Neural crest cell (in vitro differentiated cells): ENCODE measurements at places on chromosomes 16 and 17. TPM values are rescaled to one million over a fixed set of nuclear protein-coding genes. Genes with fewer than 3 reads are reported as not detected.

Gene SDK2
- 31.2 and 31.5 TPM in 2 replicates for total RNA-seq

Gene RAMP2
- total RNA-seq = 6.5 and 7.9 TPM in 2 replicates

Gene HSD11B2
- 3.8 and 4.7 TPM in 2 replicates for total RNA-seq

Gene CACNG3
- total RNA-seq = not detected in 2 replicates

DNA sequence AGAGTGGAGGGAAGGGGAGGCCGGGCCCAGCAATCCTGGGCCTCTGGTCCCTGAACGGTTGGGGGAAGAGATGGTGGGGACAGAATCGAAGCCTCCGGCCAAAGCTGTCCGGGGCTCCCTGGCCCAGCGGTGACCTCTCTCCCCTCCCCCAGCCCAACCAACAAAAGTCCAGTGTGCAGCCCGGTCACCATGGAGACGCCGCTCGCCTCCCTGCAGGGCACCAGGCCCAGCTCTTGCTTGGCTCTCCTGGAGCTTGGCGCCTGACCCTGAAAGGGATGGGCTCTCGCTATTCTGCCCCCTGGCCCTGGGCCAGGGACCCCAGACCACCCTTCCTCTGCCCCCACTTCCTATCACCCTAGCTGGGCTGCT lies 1.3 kb downstream of the METRN start:
- H3K36me3 ChIP-seq = no peaks in the 10 kb centered on the region
- peaks cover 17% of the 10 kb centered on the region for H3K27me3 ChIP-seq
- peak overlapping the region; percentile 95 for H3K4me3 ChIP-seq

DNA sequence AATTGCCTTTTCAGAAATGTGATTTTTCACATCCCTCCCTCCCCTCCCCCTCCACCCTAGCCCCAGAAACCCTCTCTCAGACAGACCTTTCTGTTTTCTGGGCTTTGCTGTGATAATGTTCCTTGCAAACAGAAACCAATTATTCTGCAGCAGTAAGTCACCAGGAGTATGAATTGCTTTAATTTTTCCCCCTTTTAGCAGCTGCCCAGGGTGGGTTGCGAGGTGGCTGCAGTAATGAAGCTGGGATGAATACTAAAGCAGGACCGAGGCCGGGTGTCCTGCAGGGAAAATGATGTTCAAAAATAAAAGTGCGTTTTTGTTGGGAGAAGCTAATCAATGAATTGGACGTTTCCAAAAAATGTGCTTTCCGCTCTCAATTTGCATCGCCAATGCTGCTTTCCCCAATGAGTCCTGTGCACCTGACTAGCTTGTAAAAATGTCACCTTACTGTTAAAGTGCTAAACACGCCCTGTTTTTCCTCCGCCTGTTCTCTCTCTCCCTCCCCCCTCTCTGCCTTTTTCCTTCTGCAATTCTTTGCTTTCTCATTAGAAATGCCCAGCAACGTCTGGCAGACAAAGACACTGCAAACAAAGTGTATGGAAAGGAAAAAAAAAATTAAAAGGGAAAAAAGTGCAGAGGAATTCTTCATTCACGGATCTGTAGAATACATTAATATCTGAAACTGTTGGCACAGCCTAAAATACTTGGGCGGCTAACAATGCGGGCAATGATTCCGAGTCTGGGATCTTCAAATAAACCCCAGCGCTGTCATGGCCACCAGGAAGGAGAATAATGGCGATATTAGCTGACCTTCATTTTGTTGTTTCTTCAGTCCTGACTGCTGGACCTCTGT lies 244.1 kb downstream of the STX8 start:
- peaks cover 53% of the 10 kb centered on the region for H3K4me1 ChIP-seq
- no peak for DNase-seq
- peak overlapping the region; percentile 79 for H3K4me3 ChIP-seq
- H3K36me3 ChIP-seq = peaks cover 13% of the 10 kb centered on the region
- H3K27ac ChIP-seq = peak overlapping the region; percentile 97
- no peaks in the 10 kb centered on the region for H3K27me3 ChIP-seq

DNA sequence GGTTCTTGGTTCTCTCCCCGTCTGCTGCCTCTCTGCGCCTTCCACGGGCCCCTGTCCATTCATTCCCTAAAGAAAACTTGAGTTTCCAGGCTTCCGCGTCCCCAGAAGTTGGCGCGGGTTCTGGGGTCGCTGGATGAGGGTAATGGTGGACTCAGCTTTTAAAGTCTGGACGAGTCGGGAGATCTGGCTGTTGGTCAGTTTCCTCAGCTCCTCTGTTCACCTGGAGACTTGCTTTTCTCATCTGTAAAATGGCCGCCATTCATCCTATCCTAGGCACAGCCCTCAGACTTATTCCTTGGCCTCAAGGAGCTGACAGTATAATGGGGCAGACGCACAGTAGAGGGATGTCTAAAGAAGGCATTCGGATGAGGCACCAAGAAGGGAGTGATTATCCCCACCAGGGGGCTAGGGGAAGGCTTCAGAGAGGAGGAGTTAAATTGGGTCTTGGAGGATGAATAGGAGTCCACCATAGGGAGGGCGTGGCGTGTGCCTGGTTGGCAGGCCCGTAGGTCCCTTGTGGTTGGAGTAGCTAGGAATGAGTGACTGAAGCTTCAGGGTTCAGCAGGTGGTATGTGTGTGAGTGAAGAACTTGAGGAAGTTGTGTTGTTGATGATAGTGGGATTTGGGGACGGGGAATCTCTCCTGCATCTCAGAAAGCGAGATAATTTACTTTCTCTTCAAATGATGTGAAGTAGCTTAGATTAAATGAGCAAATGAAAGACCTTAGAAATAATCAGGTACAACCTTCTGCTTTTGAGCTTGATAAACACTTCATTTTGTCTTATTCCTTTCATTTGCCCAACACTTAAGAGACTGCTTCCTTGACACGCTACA lies 652 bp downstream of the VPS35L start:
- peaks cover 25% of the 10 kb centered on the region for H3K4me1 ChIP-seq
- DNase-seq = peak; percentile 49
- no peaks in the 10 kb centered on the region for H3K27me3 ChIP-seq
- H3K36me3 ChIP-seq = peaks cover 3% of the 10 kb centered on the region

- H3K36me3 ChIP-seq = peaks cover 2% of the 10 kb centered on the region
- peak overlapping the region; percentile 67 for H3K27ac ChIP-seq
- H3K4me3 ChIP-seq = no peak overlapping the region
- no peaks in the 10 kb centered on the region for H3K4me1 ChIP-seq
Observed at GRCh38 chr17:18122990-18123753, 14.6 kb downstream of the MYO15A start.

GRCh38 chr17:59637611-59638310 lies 18.1 kb downstream of the CLTC start:
- H3K4me1 ChIP-seq = peaks cover 15% of the 10 kb centered on the region
- no peaks in the 10 kb centered on the region for H3K27me3 ChIP-seq
- no peak for DNase-seq
- no peaks in the 10 kb centered on the region for H3K36me3 ChIP-seq

DNA sequence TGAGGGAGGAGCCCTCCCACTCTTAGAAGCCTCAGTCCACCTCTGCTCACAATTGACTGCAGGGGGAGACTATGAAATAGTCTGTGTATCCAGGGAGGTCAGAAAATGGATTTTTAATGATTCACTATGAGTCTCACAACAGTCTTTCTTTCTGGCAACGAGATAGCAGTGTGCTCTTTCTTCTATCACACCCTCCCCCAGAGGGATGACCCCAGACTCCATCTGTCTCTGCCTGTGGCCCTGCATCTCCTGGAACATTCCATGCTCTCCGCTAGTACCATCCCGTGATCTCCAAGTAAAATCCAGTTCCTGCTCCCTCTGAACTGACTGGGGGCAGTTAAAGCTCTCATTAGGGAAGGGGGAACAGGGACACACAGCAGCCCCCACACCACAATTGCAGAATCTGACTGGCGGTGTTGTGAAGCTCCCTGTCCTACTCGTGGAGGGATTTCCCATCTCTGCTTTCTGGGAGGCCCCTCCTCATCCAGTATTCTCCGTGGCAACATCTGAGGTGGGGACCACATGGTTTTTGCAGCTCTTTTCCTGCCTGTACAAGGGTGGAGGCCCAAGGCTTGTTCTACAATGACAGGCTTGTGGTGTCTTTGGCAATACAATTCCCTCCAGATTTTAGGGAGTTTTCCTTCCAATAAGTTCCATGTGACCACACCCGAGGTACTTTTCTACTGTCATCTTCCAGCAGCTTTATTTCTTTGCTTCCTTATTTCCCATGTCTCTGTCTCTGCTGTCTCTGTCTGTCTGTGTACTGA lies 19.4 kb downstream of the NATD1 start:
- no peaks in the 10 kb centered on the region for H3K36me3 ChIP-seq
- H3K27ac ChIP-seq = no peak overlapping the region
- H3K4me3 ChIP-seq = no peak overlapping the region
- H3K27me3 ChIP-seq = no peaks in the 10 kb centered on the region

DNA sequence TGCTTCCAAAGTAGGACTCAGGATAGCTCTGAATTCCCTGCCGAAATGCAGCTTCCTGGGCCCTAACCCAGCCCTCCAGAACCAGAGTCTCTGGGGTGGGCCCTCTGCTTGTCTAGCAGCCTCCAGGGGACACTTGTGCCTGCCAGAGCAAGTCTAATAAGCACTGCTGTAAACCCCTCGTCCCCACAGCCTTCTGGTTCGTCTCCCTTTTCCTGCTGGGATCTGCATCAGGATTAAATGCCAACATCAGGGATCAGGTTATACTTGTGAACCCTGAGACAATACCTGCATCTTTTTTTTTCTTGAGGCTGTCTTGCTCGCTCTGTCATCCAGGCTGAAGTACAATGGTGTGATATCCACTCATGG lies 282.0 kb downstream of the SEC14L1 start:
- H3K27me3 ChIP-seq = no peaks in the 10 kb centered on the region
- no peak for DNase-seq
- no peak overlapping the region for H3K4me3 ChIP-seq
- H3K27ac ChIP-seq = no peak overlapping the region
- peaks cover 66% of the 10 kb centered on the region for H3K4me1 ChIP-seq

DNA sequence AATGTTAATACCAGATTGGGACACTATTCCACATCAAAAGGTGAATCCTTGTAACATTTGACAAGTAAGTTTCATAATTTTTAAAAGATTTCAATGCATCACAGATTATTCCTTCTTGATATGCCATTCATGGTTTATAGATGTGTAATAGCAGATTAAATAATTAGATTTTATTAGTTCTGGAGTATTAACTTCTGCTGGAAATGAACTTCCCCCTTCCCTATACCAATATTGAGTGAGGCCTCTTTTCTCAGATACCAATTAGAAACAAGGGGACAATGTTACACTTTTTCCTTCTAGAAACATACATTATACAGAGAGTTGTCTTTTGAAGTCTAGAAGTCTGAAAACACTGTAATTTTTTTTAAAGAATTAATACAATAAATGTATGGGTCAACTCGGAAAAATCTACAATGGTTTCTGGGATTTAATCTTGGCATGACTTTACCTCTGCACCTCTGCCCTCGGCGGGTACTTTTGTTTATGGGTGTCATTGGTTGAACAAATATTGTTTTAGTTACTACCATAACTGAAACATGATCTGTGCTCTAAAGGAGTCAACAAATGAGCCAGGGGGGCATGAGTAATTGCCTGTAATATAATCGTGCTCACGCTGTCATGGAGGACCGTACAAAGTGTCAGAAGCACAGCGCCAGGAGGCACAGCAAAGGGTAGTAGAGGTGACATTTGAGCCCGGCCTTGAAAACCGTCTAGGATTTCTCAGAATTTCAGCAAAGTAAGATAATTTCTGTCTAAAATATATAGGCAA lies 8.2 kb downstream of the LRRC37B start:
- H3K27ac ChIP-seq = no peak overlapping the region
- no peaks in the 10 kb centered on the region for H3K27me3 ChIP-seq
- H3K4me3 ChIP-seq = no peak overlapping the region
- peaks cover 21% of the 10 kb centered on the region for H3K4me1 ChIP-seq

DNA sequence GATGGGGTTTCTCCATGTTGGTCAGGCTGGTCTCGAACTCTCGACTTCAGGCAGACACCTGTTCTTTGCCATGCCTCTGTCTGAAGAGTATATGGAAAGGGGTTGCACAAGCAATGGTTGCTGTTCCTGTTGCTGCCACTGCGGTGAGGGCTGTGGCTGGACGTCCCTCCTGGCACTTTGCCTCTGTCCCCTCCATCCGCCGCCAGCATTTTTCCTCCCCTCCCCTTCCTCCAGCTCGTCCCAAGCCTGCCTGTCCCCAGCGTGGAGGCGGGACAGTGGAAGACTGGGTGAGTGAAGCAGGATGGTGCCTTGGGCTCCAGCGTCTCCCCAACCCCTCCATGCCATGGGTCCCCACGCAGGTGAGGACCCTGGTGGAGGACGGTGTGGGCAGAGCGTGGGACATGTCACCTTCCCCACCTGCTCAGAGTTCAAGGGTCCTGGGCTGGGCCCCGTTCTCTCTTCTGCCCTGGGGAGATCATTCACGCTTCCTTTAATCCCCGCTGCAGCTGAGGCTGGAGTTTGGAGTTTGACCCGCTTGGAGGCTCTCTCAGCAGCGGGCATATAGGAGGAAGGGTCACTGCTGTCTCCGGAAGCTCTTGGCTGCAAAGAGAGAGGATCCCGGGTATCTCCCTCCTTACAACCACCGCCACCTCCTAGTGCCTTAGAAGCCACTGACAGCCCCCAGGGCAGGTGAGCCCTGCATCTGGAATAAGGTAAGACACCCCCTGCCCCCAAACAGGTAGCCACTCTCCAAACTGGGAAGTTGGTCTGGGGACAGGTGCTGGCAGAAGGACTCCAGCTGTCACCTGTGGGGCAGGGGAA lies at the start of gene SLC5A11:
TSS of gene SLC5A11 (plus strand) at position 238 of the 822 bp plus-strand sequence. CDS start 12,681 bp downstream, outside the sequence.
- no peak for DNase-seq
- H3K4me1 ChIP-seq = no peaks in the 10 kb centered on the region
- H3K27me3 ChIP-seq = peaks cover 5% of the 10 kb centered on the region
- H3K4me3 ChIP-seq = no peak within 1 kb of the TSS
- no peak within 1 kb of the TSS for H3K27ac ChIP-seq

GRCh38 chr17:76506408-76507345 lies 5.5 kb upstream of the RHBDF2 start:
- H3K4me1 ChIP-seq = peaks cover 2% of the 10 kb centered on the region
- no peak overlapping the region for H3K4me3 ChIP-seq
- H3K27ac ChIP-seq = no peak overlapping the region
- H3K27me3 ChIP-seq = peaks cover 34% of the 10 kb centered on the region
- H3K36me3 ChIP-seq = no peaks in the 10 kb centered on the region

- no peak overlapping the region for H3K4me3 ChIP-seq
- no peaks in the 10 kb centered on the region for H3K27me3 ChIP-seq
- H3K36me3 ChIP-seq = no peaks in the 10 kb centered on the region
- no peak for DNase-seq
Observed at GRCh38 chr17:19713462-19713861, 2.9 kb downstream of the SLC47A2 start.

DNA sequence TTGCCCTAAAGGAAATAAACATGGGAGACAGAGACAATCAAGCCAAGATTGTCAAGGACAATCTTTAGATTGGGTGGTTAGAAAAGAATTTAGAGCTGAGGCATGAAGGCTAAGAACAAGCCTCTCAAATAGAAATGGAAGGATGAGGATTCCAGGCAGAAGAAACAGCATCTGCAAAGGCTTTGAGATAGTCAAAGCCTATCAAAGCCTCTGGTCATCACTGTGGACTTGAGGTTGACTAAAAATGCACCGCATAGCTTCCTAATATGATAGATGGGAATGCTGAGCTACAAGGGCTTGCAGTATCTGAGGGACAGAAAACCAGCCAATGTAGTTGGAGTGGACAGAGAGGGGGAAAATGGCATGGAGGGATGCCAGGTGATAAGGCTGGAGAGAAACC lies 109.8 kb upstream of the FAM20A start:
- no peak for DNase-seq
- no peak overlapping the region for H3K4me3 ChIP-seq
- no peaks in the 10 kb centered on the region for H3K36me3 ChIP-seq
- H3K4me1 ChIP-seq = no peaks in the 10 kb centered on the region
- no peak overlapping the region for H3K27ac ChIP-seq
